ENCODE measurements at places on chromosomes 12 and 14. TPM values are rescaled to one million over a fixed set of nuclear protein-coding genes. Genes with fewer than 3 reads are reported as not detected.
A peak's percentile ranks its signal among the peaks of the same experiment; 100 is the strongest.

DNA sequence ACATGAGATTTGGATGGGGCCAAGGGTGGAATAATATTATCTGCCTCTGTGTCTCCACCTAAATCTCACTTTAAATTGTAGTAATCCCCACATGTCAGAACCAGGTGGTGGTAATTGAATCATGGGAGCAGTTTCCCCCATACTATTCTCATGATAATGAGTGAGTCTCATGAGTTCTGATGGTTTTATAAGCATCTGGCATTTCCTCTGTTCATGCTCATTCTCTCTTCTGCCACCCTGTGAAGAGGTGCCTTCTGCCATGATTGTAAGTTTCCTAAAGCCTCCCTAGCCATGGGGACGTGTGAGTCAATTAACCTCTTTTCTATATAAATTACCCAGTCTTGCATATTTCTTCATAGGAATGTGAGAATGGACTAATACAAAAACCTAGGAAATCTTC is 29.9 kb downstream of the TSPAN19 start:
- no peaks in the 10 kb centered on the region for H3K36me3 ChIP-seq
- H3K27me3 ChIP-seq = no peaks in the 10 kb centered on the region

DNA sequence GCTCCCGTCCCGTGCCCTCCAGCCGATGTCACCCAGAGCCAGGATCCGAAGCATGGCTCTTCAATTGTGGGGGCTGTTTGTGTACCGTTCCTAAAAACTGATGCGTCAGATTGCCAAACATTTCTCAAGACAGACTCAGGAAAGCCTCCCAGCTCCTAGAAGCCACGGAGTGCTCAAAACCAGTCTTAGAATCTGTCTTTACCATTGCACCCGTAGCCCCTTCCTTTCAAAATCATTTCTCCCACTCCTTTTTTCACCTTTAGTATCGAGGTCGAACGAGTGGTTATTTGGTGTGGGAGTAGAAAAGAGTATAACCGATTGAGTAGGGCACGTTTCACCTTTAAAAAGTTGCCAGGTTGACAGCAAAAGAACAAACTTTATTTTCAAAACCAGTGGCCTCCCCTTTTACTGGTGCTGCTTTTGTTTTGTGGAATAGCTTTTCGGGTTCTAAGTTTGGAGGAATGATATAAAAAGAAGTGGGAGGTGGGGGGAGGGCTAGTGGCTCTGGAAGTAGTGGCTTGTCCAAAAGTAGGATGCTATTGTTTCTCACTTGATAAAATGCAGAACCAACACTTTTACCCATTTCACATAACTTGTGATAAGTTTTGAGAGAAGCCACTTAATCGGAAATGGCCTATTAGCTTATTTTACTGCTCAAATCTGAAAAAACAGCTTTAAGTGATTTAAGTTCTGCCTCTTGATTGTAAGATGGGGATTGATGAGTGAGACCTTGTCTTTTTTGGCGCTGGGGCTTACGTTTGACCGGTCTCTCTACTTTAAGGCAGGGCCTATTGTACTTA is 803 bp downstream of the STK38L start:
- H3K27ac ChIP-seq = peak overlapping the region; percentile 63
- H3K4me1 ChIP-seq = peaks cover 2% of the 10 kb centered on the region
- H3K4me3 ChIP-seq = peak overlapping the region; percentile 91
- no peak for DNase-seq
- H3K36me3 ChIP-seq = no peaks in the 10 kb centered on the region
- H3K27me3 ChIP-seq = no peaks in the 10 kb centered on the region

DNA sequence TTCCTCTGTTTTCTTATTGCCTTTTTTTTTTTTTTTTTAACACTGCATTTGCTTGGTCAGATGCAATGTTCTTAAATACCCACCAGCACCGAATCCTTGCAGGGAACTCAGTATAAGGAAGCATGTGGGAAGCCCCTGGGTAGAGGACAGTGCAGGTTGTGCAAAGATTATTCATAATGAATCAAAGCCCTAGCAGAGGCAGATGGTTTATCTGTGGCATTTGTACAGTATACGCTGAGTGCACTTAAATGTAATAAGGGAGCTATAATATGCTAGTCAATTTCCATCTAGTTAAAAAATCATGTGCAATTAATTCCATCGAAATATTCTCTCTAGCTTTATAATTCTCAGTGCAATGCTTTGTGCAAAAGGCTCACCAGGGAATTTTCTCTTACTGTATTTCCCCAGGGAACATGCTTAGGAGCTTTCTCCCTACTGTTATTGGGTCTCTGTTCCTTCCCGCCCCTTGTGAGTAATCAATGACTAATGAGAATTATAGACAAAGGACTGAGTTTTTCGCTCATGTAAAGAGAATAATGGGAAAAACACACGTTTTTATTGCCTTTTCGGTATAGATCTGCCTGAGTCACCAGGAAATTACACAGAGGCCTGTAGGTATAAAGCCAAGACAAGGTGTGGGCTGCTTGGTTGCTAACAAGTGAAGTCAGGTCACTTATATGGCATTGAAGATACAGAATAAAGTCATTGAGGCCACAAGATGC is 1214.3 kb upstream of the TMEM132C start:
- no peaks in the 10 kb centered on the region for H3K27me3 ChIP-seq
- no peak overlapping the region for H3K4me3 ChIP-seq
- no peak overlapping the region for H3K27ac ChIP-seq

GRCh38 chr12:113477171-113477841 is 5.6 kb upstream of the LHX5 start:
- peaks cover 50% of the 10 kb centered on the region for H3K4me1 ChIP-seq
- H3K27ac ChIP-seq = no peak overlapping the region
- no peaks in the 10 kb centered on the region for H3K36me3 ChIP-seq
- peak overlapping the region; percentile 11 for H3K4me3 ChIP-seq
- peaks cover 88% of the 10 kb centered on the region for H3K27me3 ChIP-seq
- no peak for DNase-seq

The LTBP2 gene
- 0.59 TPM for total RNA-seq

GRCh38 chr12:124689631-124690030 is 122.2 kb upstream of the NCOR2 start:
- no peaks in the 10 kb centered on the region for H3K4me1 ChIP-seq
- H3K36me3 ChIP-seq = no peaks in the 10 kb centered on the region
- no peak overlapping the region for H3K27ac ChIP-seq
- H3K4me3 ChIP-seq = no peak overlapping the region
- no peak for DNase-seq

DNA sequence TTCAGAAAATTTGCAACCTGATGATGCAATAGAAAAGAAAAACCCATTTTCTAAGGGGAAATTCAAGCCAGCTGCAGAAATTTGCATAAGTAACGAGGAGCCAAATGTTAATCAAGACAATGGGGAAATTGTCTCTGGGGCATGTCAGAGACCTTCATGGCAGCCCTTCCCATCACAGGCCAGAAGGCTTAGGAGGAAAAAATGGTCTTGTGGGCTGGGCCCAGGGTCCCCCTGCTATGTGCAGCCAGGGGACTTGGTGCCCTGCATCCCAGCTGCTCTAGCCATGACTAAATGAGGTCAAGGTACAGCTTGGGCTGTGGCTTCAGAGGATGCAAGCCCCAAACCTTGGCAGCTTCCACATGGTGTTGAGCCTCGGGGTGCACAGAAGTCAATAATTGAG is 28.2 kb upstream of the AVPR1A start:
- H3K4me1 ChIP-seq = no peaks in the 10 kb centered on the region
- no peaks in the 10 kb centered on the region for H3K36me3 ChIP-seq
- no peak overlapping the region for H3K27ac ChIP-seq
- DNase-seq = no peak
- no peaks in the 10 kb centered on the region for H3K27me3 ChIP-seq
- H3K4me3 ChIP-seq = no peak overlapping the region

The STAB2 gene
- not detected for total RNA-seq

DNA sequence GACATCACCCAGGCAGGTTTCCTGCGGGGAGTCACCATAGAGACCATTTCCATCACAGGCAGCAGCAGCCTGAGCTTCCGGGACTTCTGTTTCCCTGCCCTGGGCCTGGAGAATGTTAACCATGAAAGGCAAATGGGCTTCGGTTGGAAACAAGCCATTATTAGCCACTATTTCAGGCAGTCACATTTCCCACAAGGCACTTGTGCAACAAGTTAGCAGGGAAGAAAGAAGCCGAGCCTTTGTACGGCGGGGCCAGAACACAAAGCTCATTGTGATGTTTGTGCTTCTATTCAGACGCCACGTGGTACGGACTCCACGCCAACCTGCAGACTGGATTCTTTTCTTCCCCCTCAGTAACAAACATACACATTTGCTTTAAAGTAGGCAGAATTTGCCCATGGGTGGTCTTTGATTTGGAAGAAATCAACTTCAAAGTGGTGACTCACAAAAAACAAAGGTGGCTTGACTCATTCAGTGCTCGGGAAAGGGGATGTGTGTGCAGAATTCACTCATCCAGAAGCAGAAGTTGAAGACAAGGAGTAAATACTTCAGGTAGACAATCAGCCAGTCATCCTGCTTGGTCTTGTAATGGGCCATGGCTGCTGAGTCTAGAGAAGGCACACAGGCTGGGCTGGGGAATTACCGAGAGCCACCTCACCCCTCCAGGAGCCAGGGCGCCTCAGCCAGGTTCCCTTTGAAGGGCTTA is 154.2 kb upstream of the PRMT8 start:
- H3K4me3 ChIP-seq = no peak overlapping the region
- H3K4me1 ChIP-seq = peaks cover 19% of the 10 kb centered on the region
- H3K36me3 ChIP-seq = no peaks in the 10 kb centered on the region
- 0 out of 2 replicates have a peak, but pooled peaks cover 1% of the 10 kb centered on the region for H3K27me3 ChIP-seq
- no peak overlapping the region for H3K27ac ChIP-seq
- no peak for DNase-seq

- no peaks in the 10 kb centered on the region for H3K27me3 ChIP-seq
- H3K4me1 ChIP-seq = no peaks in the 10 kb centered on the region
- H3K36me3 ChIP-seq = peaks cover 4% of the 10 kb centered on the region
- H3K27ac ChIP-seq = peak overlapping the region; percentile 81
- peak; percentile 91 for DNase-seq
Observed at GRCh38 chr12:45727301-45727979, 2.1 kb upstream of the ARID2 start.

- H3K27ac ChIP-seq = no peak overlapping the region
- no peak overlapping the region for H3K4me3 ChIP-seq
- H3K36me3 ChIP-seq = no peaks in the 10 kb centered on the region
- H3K4me1 ChIP-seq = no peaks in the 10 kb centered on the region
- DNase-seq = no peak
Observed at GRCh38 chr12:115495300-115495699, 782.2 kb downstream of the MED13L start.

The LRCOL1 gene
- not detected for total RNA-seq

The TIMM9 gene
- 58.2 TPM for total RNA-seq

The TUBA1A gene
- total RNA-seq = 283 TPM
